Activated CD8-positive, alpha-beta memory T cell treated with anti-CD3 and anti-CD28 coated beads, Interleukin-2, amount 10 ng/mL, durations not matched to agents 7 days and 5 days (primary cell): ENCODE measurements at places on chromosomes 2 and 18. TPM values are rescaled to one million over a fixed set of nuclear protein-coding genes. Genes with fewer than 3 reads are reported as not detected.

SCN7A gene
- not detected for total RNA-seq

PIGN gene
- total RNA-seq, result 27.8 TPM

SPR gene
- 1.3 TPM for total RNA-seq

HOXD13 gene
- not detected for total RNA-seq

STAT4 gene
- total RNA-seq, result 101 TPM

LRP2 gene
- total RNA-seq, result 0.68 TPM

LHCGR gene
- not detected for total RNA-seq

UGT1A10 gene
- total RNA-seq, result not detected

LGALSL gene
- total RNA-seq, result 1.1 TPM

MYO7B gene
- total RNA-seq, result not detected

SH3YL1 gene
- 17.9 TPM for total RNA-seq

TCF23 gene
- not detected for total RNA-seq

R3HDM1 gene
- total RNA-seq, result 57.3 TPM

CPLX4 gene
- not detected for total RNA-seq

HOXD11 gene
- not detected for total RNA-seq

ADI1 gene
- total RNA-seq, result 16.6 TPM

MCFD2 gene
- 35.8 TPM for total RNA-seq

SKOR2 gene
- not detected for total RNA-seq

PROM2 gene
- 0.82 TPM for total RNA-seq

EVX2 gene
- not detected for total RNA-seq

TBR1 gene
- not detected for total RNA-seq

LYG1 gene
- total RNA-seq, result 0.98 TPM

ACVR1C gene
- 1.2 TPM for total RNA-seq

MYOM1 gene
- total RNA-seq, result 1.6 TPM

LOXL3 gene
- total RNA-seq, result 1.8 TPM

CDH7 gene
- not detected for total RNA-seq

MOGAT1 gene
- not detected for total RNA-seq

TUBA3D gene
- not detected for total RNA-seq

ING5 gene
- total RNA-seq, result 26.3 TPM

POTEF gene
- not detected for total RNA-seq

NTSR2 gene
- total RNA-seq, result not detected

POTEJ gene
- not detected for total RNA-seq

IL1R2 gene
- 0.88 TPM for total RNA-seq

B3GNT7 gene
- 0.49 TPM for total RNA-seq

NEB gene
- total RNA-seq, result 0.12 TPM

COMMD1 gene
- total RNA-seq, result 27.4 TPM

SCYGR4 gene
- total RNA-seq, result not detected

SAG gene
- 0.09 TPM for total RNA-seq

FBXO48 gene
- 3.4 TPM for total RNA-seq

UBR3 gene
- 21.3 TPM for total RNA-seq

B4GALT6 gene
- total RNA-seq, result 1.8 TPM

ICOS gene
- total RNA-seq, result 26.9 TPM

TMEM18 gene
- total RNA-seq, result 25.6 TPM

REG3A gene
- not detected for total RNA-seq

TMEM17 gene
- total RNA-seq, result 0.12 TPM

ACMSD gene
- total RNA-seq, result not detected

SLC11A1 gene
- total RNA-seq, result 0.18 TPM

TLX2 gene
- total RNA-seq, result 0.82 TPM

TCF7L1 gene
- total RNA-seq, result not detected

DLGAP1 gene
- not detected for total RNA-seq

COLEC12 gene
- total RNA-seq, result not detected

UGT1A4 gene
- total RNA-seq, result not detected

WNT6 gene
- not detected for total RNA-seq

GPR75 gene
- 3.7 TPM for total RNA-seq

RPL37A gene
- 2,301 TPM for total RNA-seq

OLA1 gene
- 64.3 TPM for total RNA-seq

PRR30 gene
- not detected for total RNA-seq

IER3IP1 gene
- 10.3 TPM for total RNA-seq
